Suprapubic skin (tissue), 4 donors: ENCODE measurements at places on chromosomes 12 and 14. TPM values are rescaled to one million over a fixed set of nuclear protein-coding genes. Genes with fewer than 3 reads are reported as not detected.

DNA sequence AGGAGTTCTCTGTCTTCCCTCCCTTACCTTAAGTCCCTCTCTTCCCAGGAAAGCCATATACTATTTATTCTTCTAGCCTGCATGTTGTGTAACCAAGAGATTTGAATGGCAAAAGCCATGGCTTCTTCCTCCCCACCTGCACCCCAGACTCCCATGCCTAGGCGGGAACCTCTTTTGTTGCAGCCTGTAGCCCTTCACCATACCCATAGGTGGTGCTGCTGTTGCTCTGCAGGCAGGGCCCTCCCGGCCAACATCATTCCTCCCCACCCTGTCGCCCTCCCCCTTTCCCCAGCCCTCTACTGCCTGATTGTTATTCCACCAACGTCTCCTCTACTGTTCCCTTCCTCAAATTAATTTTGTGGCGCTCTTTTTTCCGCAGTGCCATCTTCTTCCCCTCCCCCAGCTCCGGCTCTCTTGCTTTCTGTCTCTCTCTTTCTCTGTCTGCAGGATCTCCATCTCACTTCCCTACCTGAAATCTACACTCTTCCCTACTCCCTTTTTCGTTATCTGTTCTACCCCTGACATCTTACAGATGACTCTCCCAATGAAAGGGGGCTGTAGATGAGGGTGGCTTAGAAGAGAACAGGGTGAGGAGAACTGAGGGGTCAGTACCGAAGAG is 13.8 kb downstream of the NGDN start:
- DNase-seq, result no peak

- no peak for DNase-seq
These were observed at the start of gene FSCB for GRCh38 chr14:44507183-44507582. Gene FSCB, minus strand, starts transcription at chr14:44507283. Its CDS starts 296 bp downstream, at chr14:44506987.

DNA sequence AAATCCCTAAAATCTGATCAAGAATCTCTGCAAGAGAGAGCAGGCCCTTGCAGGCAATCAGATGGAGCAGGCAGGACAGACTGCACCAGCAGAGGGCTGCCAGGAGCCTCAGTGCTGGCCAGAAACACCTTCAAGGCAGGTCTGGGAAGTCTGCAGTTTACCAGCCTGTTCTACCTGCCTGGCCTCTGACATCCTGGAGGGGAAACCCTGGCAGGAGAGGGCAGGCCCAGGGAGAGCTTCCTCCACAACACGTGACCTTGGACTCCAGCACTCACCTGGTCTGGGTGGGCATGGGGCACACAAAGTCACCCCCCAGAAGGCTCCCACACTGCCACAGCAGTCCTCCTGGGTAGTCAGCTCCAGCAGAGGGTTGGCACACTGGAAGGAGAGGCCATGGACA is 56.0 kb downstream of the ISCA2 start:
- no peak for DNase-seq

- DNase-seq, result no peak
These were observed 41.8 kb upstream of the SNX6 start for GRCh38 chr14:34671716-34672115.

DNA sequence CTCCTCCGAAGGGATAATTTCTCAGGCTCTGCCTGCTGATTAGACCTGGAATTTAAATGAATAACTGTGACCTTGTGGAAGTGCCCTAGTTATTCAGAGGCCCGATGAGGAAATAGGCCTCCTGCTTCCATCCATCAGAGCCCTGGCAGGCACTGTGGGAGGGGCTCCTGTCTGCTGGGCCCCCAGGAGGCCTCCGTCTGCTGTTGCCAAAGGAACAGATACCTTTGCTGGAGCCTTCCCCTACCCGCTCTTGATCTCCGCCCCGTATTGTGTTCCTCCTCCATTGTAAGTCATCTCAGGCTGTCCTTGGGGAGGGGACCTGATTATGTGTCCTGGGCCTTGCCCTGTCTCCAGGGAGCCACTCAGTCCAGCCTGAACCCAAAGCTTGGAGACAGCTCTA is 112.3 kb downstream of the NRXN3 start:
- no peak for DNase-seq

DNA sequence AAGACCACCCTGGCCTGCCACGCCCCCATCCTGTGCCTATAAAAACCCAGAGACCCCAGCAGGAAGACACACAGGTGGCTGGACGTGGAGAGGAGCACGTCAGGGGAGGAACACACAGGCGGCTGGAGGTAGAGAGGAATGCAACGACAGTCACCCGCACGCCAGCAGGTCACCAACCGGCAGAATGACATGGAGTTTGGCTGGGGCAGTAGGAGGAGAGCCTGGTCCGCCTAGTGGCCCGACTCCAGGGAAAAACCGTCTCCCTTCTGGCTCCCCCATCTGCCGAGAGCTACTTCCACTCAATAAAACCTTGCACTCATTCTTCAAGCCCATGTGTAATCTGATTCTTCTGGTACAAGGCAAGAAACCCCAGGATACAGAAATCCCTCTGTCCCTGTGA is 62.7 kb upstream of the KCNH3 start:
- DNase-seq, result no peak

The PNMA1 gene
- 7.0 TPM for total RNA-seq

The ARHGEF40 gene
- 22.8 TPM for total RNA-seq

The LRTM2 gene
- not detected for total RNA-seq
